NCI-H69 (cell line): ENCODE measurements at places on chromosomes 5 and 9.

DNA sequence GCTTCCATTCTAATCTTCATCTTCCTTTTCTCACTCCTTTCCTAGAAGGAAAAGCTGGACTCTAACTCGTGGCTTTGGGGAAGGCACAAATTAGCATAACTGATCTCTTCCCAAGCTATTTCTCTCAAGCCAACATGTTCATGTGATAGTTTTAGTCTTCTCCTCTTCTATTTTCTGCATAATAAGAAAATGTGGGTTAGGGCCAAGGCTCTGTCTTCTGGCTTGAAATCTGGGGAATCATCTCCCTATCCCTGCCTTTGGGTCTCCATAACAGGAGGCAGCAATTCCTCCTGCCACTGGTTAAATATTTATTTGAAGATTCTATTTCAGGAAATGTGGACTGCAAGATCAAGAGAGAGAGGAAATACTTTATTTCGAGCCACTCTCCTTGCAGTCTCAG, 1669.6 kb downstream of the MAT2B start:
- no peak for DNase-seq

GRCh38 chr9:134182554-134183085, 18.3 kb upstream of the RNU6ATAC start:
- no peak for DNase-seq

DNA sequence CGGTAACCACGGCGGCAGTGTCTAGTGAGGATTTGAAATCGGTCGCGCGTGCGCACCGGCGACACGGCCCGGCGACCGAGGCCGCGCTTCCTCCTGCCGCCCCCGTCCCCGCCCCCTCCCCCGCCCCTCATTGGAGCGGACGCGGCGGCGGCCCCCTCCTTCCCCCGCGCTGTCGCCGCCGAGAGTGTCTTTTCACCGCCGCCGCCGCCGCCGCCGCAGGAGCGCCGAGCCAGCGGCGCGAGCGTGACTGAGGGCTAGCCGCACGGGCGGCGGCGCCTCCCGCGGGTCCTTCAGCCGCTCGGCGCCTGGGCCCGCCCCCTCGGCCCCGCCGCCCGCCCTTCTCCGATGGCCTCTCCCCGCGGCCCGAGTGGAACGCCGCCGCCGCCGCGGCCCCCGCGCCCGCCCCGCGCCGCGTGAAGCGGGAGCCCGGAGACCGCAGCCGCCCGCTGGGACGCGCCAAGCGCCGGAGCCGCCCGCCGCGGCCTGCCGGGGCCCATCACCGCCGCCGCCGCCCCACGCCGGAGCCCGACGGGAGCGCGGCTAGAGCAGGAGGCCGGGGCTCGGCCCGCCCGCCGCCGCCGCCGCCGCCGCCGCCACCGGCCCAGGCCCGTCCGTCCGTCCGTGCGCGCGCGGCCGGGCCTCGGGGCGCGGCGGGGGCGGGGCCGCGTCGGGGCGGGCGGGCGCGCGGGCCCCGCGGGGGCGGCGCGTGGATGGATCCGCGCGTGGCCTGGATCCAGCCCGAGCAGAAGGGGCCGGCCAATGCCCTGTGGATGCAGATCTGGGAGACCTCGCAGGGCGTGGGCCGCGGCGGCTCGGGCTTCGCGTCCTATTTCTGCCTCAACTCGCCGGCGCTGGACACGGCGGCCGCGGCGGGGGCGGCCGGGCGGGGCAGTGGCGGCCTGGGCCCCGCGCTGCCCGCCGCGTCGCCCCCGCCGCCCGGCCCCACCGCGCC, at the start of gene TENT4A:
TENT4A (plus strand) TSS at position 159 of the 952 bp plus-strand sequence; CDS start at position 711, 552 bp downstream.
- DNase-seq, result peak; percentile 66

GRCh38 chr9:121399883-121400607, 30.0 kb upstream of the STOM start:
- DNase-seq, result peak; percentile 81

DNA sequence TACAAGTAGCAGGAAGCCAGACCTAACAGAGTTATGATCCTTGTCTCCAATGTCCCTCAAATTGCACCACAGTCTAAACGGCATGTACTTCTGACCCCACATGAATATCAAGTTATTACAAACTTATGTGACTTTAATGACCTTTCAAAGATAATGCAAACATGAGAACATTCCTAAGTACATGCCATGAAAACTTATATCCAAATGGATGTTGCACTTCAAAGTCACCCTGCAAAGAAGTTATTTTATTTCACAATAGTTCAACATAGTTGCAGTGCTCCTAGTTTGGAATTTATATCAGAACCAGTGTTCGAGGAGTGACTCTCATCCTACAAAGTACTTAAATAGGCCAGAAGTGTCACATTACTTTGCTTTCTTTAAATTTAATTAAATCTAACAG, 41.2 kb upstream of the ITGA1 start:
- no peak for DNase-seq

- DNase-seq, result no peak
Measured at GRCh38 chr5:154284433-154284832, 93.9 kb downstream of the GALNT10 start.

- DNase-seq, result peak; percentile 85
Measured at GRCh38 chr5:68110264-68110663, 105.3 kb upstream of the PIK3R1 start.

DNA sequence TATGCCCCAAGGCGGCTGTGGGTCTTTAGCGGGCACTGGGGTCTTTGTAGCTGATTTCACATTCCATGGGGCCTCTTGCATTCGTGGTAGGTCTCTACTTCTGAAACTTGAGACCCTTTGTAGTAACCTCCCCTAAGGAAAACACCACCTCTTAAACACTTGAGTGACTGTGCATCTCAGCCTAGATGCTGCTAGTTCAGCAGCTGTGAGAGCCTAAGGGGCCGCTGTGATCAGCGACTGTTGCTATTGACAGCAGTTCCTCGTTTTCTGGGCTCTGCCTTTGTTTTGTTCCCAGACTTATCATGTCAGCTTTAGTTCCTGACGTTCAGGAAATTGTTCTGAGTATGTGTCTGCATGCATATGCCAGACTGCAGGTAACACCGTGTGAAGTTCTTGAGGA, 171.2 kb downstream of the HSPA4 start:
- DNase-seq, result no peak
